ENCODE measurements at places on chromosomes 7 and 10.
A peak's percentile ranks its signal among the peaks of the same experiment; 100 is the strongest.

- DNase-seq: no peak
Measured at GRCh38 chr7:96273716-96274115, 48.2 kb downstream of the SLC25A13 start.

DNA sequence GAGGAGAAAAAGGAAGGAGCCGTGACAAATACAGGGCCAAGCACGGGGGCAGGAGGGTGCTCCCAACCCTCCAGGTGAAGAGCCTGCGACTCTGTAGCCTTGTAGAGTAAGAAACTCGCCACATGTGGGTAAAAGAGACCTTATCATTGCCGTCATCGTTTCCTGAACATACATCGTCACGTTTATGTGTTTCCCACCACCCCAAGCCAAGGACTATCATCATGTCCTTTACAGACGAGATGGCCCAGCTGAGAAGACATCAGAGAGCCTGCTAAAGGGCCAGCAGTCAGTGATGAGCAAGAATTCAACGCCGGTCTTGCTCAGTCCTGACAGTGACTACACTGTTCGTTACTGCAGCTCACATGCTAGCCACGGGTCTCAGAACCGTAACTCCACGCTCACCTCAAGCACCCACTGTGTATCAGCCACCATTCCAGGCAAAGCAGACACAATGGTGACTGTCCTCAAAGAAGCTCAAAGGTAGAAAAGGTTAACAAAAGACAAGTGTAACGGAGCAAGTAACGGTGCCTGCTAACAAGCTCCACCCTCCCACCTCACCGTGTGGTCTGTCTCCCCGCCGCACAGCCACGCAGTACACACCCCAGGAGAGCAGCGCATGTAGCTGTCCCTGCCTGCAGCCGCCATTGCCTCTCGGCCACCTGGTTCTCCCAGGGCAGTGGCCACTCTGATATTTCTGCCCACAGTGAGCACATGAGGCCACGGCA, 147.8 kb downstream of the MAD1L1 start:
- DNase-seq: no peak

DNA sequence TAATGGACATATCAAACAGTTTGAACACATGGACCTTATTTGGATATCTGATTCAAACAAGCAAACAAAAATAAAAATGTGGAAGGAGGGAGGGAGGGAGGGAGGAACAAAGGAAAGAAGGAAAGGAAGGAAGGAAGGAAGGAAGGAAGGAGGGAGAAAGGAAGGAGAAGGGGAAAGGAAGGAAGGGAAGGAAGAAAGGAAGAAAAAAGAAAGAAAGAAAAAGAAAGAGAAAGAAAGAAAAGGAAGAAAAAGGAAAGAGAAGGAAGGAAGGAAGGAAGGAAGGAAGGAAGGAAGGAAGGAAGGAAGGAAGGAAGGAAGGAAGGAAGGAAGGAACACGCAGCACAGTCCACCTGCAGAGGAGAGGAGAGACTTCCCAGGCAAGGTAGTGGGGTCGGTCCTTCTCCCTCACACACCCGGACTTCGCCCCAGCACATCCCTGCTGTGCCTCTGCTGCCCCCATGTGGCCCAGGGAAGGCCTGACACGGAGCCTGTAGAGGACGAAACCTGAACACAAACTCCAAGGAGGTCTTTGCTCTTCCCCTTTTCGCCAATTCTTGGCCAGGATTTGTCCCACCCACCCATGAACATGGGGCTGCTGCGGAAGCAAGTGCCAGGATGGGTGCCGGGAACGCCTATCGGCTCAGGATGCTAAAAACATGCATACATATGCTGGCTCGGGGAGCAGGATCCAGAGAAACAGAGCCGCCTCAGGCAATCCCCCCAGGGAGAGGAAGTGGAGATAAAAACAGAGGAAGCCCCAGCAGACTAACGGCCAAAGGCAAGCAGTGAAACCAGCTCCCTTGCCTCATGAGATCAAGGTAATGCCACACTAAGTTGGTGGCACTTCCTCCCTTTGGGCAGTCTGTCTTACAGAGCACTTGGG, 52.3 kb upstream of the DGKI start:
- peak; percentile 73 for DNase-seq

GRCh38 chr10:60188548-60188947, 201.1 kb downstream of the ANK3 start:
- DNase-seq: no peak

DNA sequence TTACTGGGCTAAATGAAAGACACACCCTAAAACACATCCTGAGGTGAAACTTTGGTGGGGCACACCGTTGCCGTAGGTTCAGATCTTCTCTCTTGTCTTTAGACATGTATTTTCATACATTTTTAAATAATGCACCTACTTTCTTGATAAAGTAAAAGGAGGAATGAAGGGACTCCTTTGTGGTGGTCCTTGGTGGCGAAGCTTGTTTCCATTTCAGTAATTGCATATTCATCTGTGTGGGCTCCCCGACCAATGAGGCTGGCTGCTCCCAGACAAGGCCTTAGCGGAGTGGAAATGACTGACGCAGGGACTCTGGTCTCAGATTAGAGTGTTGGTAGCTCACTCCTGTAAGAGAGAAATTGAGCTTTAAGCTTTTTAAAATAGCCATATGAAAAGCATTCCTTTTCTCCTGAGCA, 815 bp downstream of the CCSER2 start:
- DNase-seq: no peak

- DNase-seq: no peak
Measured at GRCh38 chr7:51665045-51665780, 348.6 kb upstream of the COBL start.

DNA sequence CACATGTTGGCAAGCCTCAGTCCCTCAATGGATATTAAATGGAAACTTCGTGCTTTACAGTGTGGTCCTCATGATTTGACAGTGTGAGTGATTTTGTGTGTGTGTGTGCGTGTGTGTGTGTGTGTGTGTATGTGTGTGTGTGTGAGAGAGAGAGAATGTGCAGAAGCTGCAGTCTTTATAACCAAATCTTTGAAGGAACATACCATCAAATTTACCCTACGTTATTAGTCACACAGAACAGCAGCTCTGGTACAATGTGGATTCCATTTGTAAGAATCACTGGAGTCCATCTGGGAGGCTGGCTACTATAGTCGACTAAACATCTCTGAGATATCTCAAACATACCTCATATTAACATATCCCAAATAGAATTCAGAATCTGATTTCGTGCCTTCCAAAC, 928.0 kb upstream of the POT1 start:
- no peak for DNase-seq
